ENCODE measurements at places on chromosomes 12 and 14.

- H3K4me3 ChIP-seq, result peak overlapping the region; percentile 77
- H3K36me3 ChIP-seq, result peaks cover 3% of the 10 kb centered on the region
These were observed 719 bp upstream of the SRSF9 start for GRCh38 chr12:120470150-120470784.

GRCh38 chr12:92341065-92341668 is 195.5 kb upstream of the BTG1 start:
- no peaks in the 10 kb centered on the region for H3K4me1 ChIP-seq
- DNase-seq, result no peak
- H3K4me3 ChIP-seq, result no peak overlapping the region

DNA sequence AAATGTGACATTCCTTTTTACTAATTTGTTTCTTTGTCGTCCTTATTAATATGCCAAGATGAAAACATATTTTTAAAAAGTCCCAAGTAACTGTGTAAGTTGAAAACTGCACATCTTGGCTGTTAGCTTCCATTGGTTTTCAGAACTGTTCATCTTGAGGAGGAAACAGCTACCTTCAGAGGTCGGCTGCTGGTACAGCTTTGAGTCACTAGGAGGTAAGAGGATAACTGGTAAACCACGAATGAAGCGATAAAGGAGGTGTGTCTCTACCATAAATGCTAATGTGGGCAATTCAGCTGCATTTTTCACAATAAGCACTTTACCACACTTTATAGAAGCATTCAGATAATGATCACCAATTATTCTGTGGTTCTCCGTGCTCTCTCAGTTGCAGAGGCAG is 137.5 kb upstream of the KRAS start:
- H3K36me3 ChIP-seq, result no peaks in the 10 kb centered on the region
- no peak overlapping the region for H3K4me3 ChIP-seq

DNA sequence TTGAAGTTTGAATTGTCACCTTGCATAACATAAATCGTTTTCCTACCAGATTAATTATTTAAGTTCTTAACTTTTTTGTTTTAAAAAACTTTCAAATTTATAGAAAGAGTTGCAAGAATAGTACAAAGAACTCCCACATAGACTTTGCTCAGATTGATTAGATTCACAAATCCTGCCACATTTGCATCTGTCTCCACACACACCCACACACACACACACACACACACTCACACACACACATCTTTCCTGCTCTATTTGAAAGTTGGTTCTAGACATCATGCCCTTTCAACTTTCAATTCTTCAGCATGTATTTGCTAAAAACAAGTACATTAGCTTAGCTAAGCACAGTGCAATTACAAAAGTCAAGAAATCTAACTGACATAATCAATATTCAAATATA is 184.0 kb downstream of the ITPR2 start:
- DNase-seq, result no peak
- H3K27ac ChIP-seq, result no peak overlapping the region
- H3K4me1 ChIP-seq, result peaks cover 2% of the 10 kb centered on the region
- no peak overlapping the region for H3K4me3 ChIP-seq

DNA sequence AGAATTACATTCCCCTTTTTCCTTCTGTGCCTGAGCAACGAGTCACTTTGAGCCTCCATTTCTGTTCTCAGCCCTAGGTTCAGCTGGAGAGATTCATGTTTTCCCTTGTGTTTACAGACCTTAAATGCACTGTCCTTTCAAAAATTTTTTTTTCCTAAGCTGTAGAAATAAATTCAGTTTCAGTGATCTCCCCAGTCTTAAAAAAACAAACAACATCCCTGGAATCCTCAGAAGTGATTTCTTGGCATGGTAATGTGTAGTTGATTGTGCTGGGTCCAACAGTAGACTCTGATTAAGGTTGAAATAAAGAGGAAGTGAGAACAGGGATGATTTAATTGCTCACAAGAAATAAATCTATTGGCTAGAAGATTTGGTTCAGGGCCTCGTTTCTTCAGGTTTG is 89.3 kb downstream of the NTN4 start:
- no peaks in the 10 kb centered on the region for H3K4me1 ChIP-seq
- H3K27me3 ChIP-seq, result no peaks in the 10 kb centered on the region
- H3K36me3 ChIP-seq, result no peaks in the 10 kb centered on the region
- no peak overlapping the region for H3K4me3 ChIP-seq
- no peak for DNase-seq
- no peak overlapping the region for H3K27ac ChIP-seq

DNA sequence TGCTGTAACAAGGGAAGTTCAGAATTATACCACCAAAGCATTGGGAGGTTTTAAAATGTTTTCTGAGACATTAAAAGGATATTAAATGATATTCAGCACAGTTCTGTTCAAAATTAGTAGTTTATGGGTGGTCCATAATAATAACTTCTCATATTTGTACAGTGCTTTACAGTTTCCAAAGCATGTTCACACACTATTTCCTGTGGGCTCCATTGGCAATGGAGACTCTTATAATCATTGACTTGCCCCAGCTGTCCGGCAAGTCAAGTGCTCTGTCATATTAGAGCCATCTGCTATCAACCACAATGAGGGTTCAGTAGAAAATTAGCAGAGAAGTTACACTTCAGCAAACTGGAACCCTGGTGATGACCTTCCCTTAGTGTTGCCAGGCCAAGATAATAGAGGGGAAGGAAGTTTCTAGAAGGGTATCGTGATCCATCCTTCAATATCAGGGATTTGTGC is 526.6 kb upstream of the CCDC196 start:
- H3K4me1 ChIP-seq, result peaks cover 13% of the 10 kb centered on the region
- H3K36me3 ChIP-seq, result no peaks in the 10 kb centered on the region
- DNase-seq, result no peak
- H3K27me3 ChIP-seq, result no peaks in the 10 kb centered on the region
- H3K4me3 ChIP-seq, result no peak overlapping the region

DNA sequence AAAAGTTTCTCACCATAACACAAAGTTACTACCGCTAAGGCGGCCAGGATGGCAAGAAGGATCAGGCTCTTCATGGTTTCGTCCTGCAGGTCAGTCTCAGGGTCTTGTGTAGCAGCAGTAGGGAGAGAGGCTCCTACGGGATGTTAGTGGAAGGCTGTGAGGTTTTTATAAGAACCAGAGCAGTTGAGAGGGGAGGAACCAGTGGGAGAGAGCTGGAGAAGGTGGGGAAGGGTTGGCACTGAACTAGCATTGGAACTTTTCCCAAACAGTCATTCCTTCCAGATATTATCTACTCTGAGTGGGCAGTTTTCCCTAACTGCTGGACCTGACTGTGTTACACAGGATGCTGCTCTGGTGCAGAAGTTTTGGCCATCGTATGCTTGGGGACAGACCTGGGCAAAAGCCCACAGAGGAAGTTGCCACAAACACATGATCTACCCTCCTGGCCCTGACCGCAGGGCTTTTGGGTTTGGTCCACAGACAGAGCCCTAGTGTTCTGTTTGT is at the start of gene MGP:
TSS of gene MGP (minus strand) at position 137 of the 504 bp plus-strand sequence. CDS start at position 74, 63 bp downstream.
- no peak within 1 kb of the TSS for H3K27ac ChIP-seq
- no peak for DNase-seq
- no peak within 1 kb of the TSS for H3K4me3 ChIP-seq
